ENCODE measurements at places on chromosomes 2 and 18.

DNA sequence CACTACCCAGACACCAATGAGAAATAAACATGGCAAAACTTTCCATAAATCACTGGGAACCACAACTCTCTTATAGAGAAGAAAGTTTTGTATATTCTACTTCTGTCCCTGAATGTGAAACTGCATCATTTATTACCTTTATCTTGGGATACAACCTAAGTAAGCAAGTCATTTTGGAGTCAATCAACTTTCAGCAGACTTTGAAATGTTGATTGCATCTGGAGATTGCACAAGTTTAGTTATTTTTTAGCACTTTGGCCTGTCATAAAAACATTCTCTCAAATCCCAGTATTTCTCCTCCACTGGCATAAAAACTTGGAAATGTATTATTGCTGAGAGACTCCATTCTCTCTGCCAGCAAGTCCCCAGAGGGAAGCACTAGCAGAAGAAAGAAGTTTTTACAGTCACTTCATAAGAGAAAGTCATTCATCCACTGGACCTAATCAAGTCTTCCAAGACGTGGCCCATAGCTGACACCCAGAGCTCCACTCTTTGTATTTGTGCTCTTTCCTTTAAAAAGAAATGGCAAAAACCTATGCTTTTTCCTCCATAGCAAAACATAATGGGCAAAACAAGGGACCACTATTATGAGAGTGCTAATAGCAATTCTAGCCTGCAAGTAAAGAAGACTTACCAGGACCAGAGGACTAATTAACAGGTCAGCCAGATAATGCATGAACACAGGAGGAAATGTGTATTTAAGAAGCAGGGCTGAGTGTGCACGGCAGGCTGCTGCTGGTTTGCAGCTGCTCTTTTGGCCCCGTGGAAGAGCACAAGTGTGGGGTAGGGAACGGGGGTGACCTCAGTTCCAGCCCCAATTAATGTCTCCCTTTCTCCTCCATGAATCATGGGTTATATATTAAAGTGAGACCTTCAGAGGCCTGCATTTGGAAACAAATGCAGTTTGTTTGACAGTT lies 171.5 kb downstream of the INO80D start:
- no peak for DNase-seq

GRCh38 chr2:3709225-3709624 lies 5.8 kb downstream of the DCDC2C start:
- no peak for DNase-seq

GRCh38 chr2:236862961-236863728 lies 222.5 kb upstream of the COPS8 start:
- peak; percentile 6 for DNase-seq

GRCh38 chr2:211854832-211855231 lies 683.8 kb downstream of the ERBB4 start:
- no peak for DNase-seq

- no peak for DNase-seq
Measured at GRCh38 chr2:30611583-30611982, 164.5 kb downstream of the LCLAT1 start.

DNA sequence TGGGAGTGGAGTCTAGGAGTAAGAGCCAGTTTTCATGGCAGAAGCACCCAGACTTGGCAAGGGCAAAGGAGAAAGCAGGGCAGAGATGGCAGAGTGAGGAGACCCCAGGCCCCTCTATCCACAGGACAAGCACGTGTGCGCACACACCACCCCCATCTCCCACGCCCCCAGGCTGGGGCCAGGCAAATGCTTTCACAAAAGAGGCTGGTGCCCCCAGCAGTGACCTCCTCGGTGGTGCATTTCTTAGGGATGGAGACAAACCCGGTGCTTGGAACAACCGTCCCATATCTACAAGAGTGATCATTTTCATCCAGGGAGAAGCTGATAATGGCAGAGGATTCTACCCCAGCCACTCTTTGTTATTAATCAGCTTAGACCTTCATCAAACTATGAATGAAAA lies 62.0 kb downstream of the KCNF1 start:
- DNase-seq, result no peak

GRCh38 chr2:200356321-200356720 lies 49.8 kb downstream of the SPATS2L start:
- DNase-seq, result no peak

DNA sequence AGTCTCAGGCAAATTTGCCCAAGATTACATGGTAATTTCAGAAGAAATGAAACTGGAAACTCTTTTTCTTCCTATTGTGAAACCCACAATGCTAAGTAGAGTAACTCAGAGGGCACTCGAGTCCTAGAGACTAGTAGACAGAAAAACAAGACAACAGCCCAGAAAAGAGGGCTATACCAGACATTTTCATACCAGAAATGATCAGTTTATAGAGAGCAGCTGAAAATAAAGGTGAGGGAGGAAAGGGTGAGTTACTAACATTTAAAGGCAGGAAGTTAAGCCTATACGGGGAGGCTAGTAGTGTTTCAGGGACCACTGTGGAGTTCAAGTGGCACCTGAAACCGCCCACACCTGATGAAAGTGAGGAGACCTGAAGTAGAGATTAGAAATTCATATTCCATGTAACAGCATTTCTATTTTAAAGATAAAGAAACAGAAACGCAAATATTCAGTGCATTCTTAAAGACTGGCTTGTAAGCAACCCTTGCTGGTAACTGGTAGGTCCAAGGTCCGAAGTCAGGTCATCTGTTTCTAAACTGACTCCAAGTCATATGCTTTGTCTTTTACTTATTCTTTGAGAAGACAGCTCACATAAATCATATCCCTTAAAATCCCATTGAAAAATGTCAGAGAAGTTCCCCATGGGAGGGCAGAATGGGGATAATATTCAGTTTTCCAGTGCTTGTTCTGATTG lies 145.1 kb upstream of the ITGB6 start:
- no peak for DNase-seq

GRCh38 chr2:60634438-60634837 lies 81.0 kb upstream of the BCL11A start:
- no peak for DNase-seq

GRCh38 chr2:10680957-10681356 lies 8.8 kb downstream of the NOL10 start:
- DNase-seq, result no peak

- DNase-seq, result no peak
Measured at GRCh38 chr2:38866773-38867443, 8.8 kb downstream of the DHX57 start.

GRCh38 chr2:15677141-15677843 lies 85.6 kb downstream of the DDX1 start:
- no peak for DNase-seq

DNA sequence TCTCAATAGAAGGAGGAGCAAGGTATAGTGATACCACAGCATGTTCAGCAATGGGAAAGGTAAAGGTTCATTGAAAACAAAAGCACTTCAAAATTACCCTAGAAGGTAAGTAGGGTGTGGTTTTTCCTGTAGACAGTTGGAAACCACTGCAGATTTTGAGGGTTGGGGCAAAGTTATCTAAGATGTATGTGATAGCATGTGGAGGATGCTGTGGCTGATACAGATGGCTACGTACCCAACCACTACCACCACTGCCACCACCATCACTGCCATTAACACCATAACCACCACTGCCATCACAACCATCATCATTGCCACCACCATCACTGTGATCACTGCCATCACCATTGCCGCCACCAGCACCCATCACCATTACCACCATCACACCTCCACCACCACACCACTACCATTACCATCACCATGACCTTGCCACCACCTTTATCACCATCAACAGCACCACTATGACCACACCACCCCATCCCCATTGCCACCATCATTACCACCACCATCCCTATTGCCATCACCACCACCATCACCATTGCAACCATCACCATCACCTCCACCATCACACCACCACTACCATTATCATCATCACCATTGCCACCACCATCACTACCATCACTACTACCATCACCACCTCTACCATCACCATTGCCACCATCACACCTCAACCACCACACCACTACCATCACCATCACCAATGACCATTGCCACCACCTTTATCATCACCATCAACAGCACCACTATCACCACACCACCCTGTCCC lies 3.7 kb downstream of the TMSB10 start:
- DNase-seq, result no peak

DNA sequence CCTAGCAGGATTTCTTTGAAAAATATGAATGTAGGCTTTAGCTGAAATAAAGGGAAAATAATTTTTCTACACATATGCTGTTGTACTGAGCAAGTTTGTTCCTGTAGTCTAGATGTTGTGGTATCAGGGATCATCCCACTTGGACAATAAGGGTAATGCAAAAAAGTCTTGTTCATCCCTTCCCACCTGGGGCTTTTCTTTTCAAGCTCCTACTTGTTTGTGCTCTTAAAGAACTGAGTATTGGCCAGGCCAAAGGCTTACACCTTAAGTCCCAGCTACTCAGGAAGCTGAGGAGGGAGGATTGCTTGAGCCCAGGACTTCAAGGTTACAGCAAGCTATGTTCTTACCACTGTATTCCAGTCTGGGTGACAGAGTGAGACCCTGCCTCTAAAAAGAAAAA lies 35.5 kb downstream of the ZC3H6 start:
- no peak for DNase-seq

GRCh38 chr2:37201208-37201607 lies 4.9 kb downstream of the CEBPZOS start:
- DNase-seq, result no peak

DNA sequence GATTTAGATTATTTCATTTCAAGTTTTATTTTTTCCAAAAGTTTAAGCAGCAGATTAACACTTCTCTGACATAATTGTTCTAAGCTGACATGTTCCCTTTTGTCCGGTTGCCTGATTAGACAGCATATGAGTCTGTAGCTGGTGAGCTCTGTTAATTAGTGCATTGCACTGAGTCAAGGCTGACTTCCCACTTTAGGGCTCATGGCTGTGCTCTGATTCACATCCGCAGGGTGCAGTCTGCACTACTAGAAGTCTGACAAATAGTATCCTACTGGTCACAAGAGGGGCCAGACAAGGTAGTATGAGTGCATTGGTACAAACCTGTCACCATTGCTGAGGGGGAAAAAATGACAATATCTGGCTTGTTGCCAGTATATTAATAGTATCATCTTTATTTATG lies 443.9 kb upstream of the ZNF804A start:
- no peak for DNase-seq
